ENCODE measurements at places on chromosomes 7 and 10.

DNA sequence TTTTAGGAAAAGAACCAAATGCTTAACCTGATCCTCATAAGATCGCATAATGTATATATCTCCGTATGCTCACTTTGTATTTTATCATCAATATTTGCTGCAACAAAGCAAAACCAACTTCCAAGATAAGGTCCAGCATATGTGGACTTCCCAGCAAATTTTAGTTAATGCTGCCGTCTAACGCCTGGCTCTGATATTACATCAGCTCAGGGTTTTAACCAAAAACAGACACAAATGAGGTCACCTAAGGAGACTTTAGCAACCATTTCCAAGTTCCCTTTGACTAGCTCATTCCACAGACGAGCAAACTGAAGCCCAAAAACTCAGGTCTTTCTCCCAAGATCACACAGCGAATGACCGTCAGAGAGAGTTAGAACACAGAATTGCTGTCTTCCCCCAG lies 59.4 kb upstream of the UCN3 start:
- DNase-seq = no peak

- DNase-seq = no peak
These were observed 13.4 kb downstream of the C10orf71 start for GRCh38 chr10:49312246-49312869.

GRCh38 chr10:94623572-94623971 lies 60.0 kb upstream of the CYP2C18 start:
- no peak for DNase-seq

GRCh38 chr10:71766717-71767419 lies 6.5 kb downstream of the VSIR start:
- DNase-seq = peak; percentile 93

DNA sequence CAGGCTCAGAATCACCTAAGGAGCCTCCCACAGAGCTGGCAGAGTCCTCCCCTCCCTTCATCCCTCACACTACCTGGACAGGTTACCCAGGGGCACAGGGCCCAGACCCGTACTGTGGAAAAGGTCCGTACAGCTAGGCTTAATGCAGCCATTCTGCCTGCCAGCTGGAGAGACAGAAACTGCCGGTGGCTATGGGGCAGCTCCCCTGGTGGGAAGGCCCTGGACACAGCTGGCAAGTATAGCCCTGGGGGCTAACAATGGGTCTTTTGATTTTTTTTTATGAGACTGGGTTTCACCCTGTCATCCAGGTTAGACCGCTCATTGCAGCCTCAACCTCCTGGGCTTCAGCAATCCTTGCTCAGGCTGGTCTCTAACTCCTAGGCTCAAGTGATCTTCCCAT lies 68.3 kb downstream of the GNA12 start:
- no peak for DNase-seq
